ENCODE measurements at places on chromosomes 5 and 9. TPM values are rescaled to one million over a fixed set of nuclear protein-coding genes. Genes with fewer than 3 reads are reported as not detected.

Gene SLCO6A1
- total RNA-seq: not detected

Gene RASGRF2
- 8.2 TPM for total RNA-seq

Gene SHROOM1
- 20.9 TPM for total RNA-seq

Gene PCDHGA9
- 3.9 TPM for total RNA-seq

Gene ARID3C
- not detected for total RNA-seq

GRCh38 chr5:77319117-77319804, 108.8 kb downstream of the PDE8B start:
- H3K4me3 ChIP-seq: no peak overlapping the region
- no peak for DNase-seq
- no peaks in the 10 kb centered on the region for H3K36me3 ChIP-seq
- no peaks in the 10 kb centered on the region for H3K27me3 ChIP-seq
- H3K4me1 ChIP-seq: no peaks in the 10 kb centered on the region
- no peak overlapping the region for H3K27ac ChIP-seq

DNA sequence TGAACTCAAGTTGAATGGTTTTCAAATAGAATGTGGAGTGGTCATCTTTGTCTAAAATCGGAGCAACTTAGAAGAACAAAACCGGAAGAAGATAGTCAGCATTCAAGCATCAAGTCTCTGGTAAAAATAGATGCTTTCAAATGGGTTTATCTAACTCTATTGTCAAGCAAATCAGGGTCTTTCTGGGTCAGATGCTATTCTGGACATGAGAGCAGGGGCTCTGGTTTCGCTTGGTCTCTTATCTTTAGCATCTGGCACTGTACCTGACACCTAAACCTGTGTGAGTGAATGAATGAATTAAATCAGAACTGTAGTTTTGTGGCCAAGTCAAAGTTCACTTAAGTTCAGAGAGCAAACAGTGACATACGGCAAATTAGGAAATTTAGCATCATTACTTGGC, 173.5 kb downstream of the SLIT3 start:
- no peaks in the 10 kb centered on the region for H3K27me3 ChIP-seq
- no peaks in the 10 kb centered on the region for H3K36me3 ChIP-seq
- H3K4me3 ChIP-seq: no peak overlapping the region
- no peak overlapping the region for H3K27ac ChIP-seq
- no peak for DNase-seq
- H3K4me1 ChIP-seq: no peaks in the 10 kb centered on the region

DNA sequence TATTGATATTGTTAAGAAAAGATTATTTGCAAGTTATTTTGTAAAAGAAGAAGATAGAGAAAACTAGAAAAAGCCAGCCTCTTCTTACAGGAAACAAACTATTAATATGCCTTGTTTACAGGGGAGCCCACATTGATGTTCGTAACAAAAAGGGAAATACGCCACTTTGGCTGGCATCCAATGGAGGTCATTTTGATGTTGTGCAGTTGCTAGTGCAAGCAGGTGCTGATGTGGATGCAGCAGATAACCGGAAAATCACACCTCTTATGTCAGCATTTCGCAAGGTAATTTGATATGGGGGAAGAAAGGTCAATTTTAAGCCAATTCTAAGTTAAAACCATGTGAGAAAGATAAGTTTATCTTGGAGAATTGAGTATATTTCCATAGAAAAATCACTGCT, 37.6 kb upstream of the EIF4EBP3 start:
- H3K4me1 ChIP-seq: no peaks in the 10 kb centered on the region
- H3K27me3 ChIP-seq: no peaks in the 10 kb centered on the region
- DNase-seq: no peak
- no peak overlapping the region for H3K4me3 ChIP-seq

GRCh38 chr9:92496396-92497176, 14.3 kb upstream of the ASPN start:
- no peak for DNase-seq
- H3K36me3 ChIP-seq: no peaks in the 10 kb centered on the region
- H3K4me3 ChIP-seq: no peak overlapping the region
- H3K27ac ChIP-seq: no peak overlapping the region
- no peaks in the 10 kb centered on the region for H3K27me3 ChIP-seq

GRCh38 chr5:37552770-37553719, 173.9 kb downstream of the WDR70 start:
- peak overlapping the region; percentile 80 for H3K27ac ChIP-seq
- peak; percentile 99 for DNase-seq
- H3K36me3 ChIP-seq: no peaks in the 10 kb centered on the region
- no peaks in the 10 kb centered on the region for H3K27me3 ChIP-seq
- peaks cover 24% of the 10 kb centered on the region for H3K4me1 ChIP-seq
- peak overlapping the region; percentile 13 for H3K4me3 ChIP-seq

GRCh38 chr9:21244836-21245235, 5.0 kb upstream of the IFNA14 start:
- no peaks in the 10 kb centered on the region for H3K4me1 ChIP-seq
- no peak overlapping the region for H3K4me3 ChIP-seq
- no peaks in the 10 kb centered on the region for H3K36me3 ChIP-seq
- H3K27ac ChIP-seq: no peak overlapping the region
- H3K27me3 ChIP-seq: peaks cover 20% of the 10 kb centered on the region

GRCh38 chr9:124886866-124887492, 25.0 kb downstream of the ARPC5L start:
- no peak overlapping the region for H3K4me3 ChIP-seq
- DNase-seq: no peak
- no peaks in the 10 kb centered on the region for H3K27me3 ChIP-seq
- peaks cover 39% of the 10 kb centered on the region for H3K36me3 ChIP-seq
- no peak overlapping the region for H3K27ac ChIP-seq

- no peak for DNase-seq
- H3K4me1 ChIP-seq: peaks cover 10% of the 10 kb centered on the region
- H3K27me3 ChIP-seq: no peaks in the 10 kb centered on the region
- peak overlapping the region; percentile 1 for H3K27ac ChIP-seq
These were observed 14.3 kb downstream of the OR2V2 start for GRCh38 chr5:181161534-181162175.

DNA sequence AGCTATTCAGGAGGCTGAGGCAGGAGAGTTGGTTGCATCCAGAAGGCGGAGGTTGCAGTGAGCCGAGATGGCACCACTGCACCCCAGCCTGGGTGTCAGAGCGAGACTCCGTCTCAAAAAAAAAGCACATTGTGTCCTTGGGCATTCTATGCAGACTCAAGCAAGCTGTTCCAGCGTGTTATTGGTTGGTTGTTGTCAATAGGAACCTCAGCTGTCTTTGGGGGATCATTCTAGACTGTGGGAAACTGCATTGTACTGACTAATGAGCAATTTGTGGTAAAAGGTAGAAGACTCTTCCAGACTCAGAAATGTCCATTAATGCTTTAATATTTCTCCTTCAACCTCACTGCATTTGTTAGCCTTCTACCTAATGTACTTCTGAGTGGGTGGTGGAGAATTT, 379.5 kb upstream of the GRAMD2B start:
- no peaks in the 10 kb centered on the region for H3K4me1 ChIP-seq
- H3K27me3 ChIP-seq: no peaks in the 10 kb centered on the region
- H3K4me3 ChIP-seq: no peak overlapping the region
- no peaks in the 10 kb centered on the region for H3K36me3 ChIP-seq
- H3K27ac ChIP-seq: no peak overlapping the region
- no peak for DNase-seq

DNA sequence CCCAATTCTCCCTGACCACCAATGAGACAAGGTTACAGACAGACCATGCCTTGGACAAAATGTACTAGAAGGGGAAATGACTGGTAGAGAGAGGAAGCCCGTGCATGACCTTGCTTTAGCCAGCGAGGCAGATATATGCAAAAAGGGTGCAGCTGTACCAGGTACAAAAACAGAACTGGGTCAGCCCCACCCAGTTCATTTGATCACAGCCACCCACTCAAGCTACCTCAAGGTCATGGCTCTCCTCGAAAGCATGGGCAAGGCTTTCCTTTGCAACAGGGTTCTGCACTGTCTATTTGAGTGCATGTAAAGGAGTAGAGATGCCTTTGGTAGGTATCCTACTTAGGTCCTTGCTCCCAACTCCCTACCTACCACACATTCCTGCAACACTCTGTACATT, 33.3 kb downstream of the TLE1 start:
- H3K36me3 ChIP-seq: no peaks in the 10 kb centered on the region
- peaks cover 36% of the 10 kb centered on the region for H3K4me1 ChIP-seq

GRCh38 chr5:153523831-153524230, 33.4 kb downstream of the GRIA1 start:
- H3K36me3 ChIP-seq: no peaks in the 10 kb centered on the region
- H3K4me1 ChIP-seq: no peaks in the 10 kb centered on the region
- H3K4me3 ChIP-seq: no peak overlapping the region
- H3K27ac ChIP-seq: no peak overlapping the region

DNA sequence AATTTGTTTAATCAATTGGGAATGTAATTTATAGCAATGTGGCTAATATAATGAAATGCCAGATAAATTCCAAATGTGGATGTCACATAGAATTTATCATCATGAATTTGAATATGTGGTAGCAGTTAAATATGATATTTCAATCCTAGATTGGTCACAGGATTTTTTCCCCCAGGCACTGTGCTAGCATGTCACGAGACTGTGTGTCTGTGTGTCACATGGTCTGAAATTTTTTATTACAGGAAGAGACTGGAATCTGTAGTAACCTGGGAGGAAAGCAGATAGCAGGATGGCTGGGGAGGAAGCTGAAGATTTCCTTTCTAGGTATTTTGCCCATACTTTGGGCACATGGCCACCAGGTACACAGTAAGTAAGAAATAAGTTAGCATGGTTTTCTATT, 35.4 kb upstream of the MSH3 start:
- no peaks in the 10 kb centered on the region for H3K36me3 ChIP-seq
- no peaks in the 10 kb centered on the region for H3K27me3 ChIP-seq
- H3K27ac ChIP-seq: no peak overlapping the region

DNA sequence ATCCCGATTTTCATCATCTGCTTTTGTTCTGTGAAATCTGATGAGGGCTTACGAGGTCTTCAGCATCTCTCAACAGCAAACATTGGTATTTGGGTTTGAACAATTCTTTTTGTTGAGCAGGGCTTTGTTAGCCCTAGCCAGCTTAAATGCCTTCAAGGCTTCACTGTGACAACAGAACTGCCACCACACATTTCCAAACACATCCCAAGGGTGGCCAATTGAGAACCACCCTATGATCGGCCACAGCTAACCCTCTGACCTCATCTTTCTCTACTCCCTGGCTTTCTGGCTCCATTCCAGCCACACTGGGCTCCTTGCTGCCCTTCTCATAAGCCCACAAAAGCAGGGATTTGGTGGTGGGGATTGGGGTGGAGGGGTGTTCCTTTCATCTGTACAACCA, 17.6 kb downstream of the MTX3 start:
- no peak for DNase-seq
- peaks cover 5% of the 10 kb centered on the region for H3K4me1 ChIP-seq
- H3K4me3 ChIP-seq: no peak overlapping the region
- no peaks in the 10 kb centered on the region for H3K27me3 ChIP-seq
- H3K36me3 ChIP-seq: no peaks in the 10 kb centered on the region
- no peak overlapping the region for H3K27ac ChIP-seq

- no peak overlapping the region for H3K27ac ChIP-seq
- H3K36me3 ChIP-seq: no peaks in the 10 kb centered on the region
- H3K4me3 ChIP-seq: no peak overlapping the region
- H3K27me3 ChIP-seq: no peaks in the 10 kb centered on the region
These were observed 28.2 kb upstream of the CCNB1 start for GRCh38 chr5:69138766-69139165.

GRCh38 chr9:114474425-114474824, 30.8 kb downstream of the WHRN start:
- H3K4me3 ChIP-seq: no peak overlapping the region
- no peak overlapping the region for H3K27ac ChIP-seq
- H3K36me3 ChIP-seq: no peaks in the 10 kb centered on the region
- no peaks in the 10 kb centered on the region for H3K4me1 ChIP-seq
- no peaks in the 10 kb centered on the region for H3K27me3 ChIP-seq

DNA sequence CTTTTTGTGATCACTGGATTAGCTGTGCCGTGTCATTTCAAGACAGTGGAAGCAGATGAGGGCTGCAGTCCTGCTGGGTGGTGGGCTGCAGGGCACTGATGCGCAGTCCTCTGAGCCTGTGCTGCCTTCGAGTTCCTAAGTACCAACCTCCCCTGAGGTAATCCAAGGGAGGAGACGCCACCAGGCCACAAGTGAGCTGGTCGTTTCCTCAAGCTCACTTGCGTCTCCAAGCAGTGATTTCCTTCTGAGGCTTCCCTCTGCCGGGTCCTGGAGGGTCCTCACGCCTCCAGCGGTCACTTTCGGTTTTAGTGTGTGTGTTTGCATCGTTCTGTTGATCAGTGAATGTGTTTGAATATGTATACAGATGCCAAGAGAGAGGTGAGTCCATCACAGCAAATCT, 115.7 kb downstream of the TRIO start:
- H3K4me3 ChIP-seq: no peak overlapping the region
- H3K27ac ChIP-seq: peak overlapping the region; percentile 38
- DNase-seq: peak; percentile 60
- no peaks in the 10 kb centered on the region for H3K36me3 ChIP-seq
- H3K4me1 ChIP-seq: peaks cover 50% of the 10 kb centered on the region
- no peaks in the 10 kb centered on the region for H3K27me3 ChIP-seq

GRCh38 chr9:83355729-83356151, 182.5 kb downstream of the FRMD3 start:
- no peaks in the 10 kb centered on the region for H3K27me3 ChIP-seq
- H3K36me3 ChIP-seq: no peaks in the 10 kb centered on the region
- no peaks in the 10 kb centered on the region for H3K4me1 ChIP-seq
- DNase-seq: no peak

DNA sequence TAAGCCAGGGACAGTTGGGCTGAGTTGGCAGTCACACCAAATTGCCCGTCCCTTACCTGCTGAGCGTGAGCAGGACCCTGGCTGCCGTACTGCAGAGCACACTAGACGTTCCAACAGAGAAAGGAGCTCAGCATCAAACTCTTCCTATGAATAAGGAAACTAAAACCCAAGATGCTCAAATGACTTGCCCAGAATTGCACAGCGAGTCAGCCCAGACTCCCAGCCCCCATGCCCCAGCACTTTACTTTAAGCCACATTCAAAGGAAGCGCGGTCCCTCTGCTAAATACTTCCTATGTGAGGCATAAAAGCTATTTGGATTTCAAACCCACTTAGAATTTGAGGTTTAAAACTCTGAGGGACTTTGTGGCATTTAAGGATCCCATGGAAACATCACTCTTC, 23.9 kb downstream of the PAX5 start:
- no peak overlapping the region for H3K4me3 ChIP-seq
- H3K27me3 ChIP-seq: peaks cover 25% of the 10 kb centered on the region
- H3K27ac ChIP-seq: no peak overlapping the region
- no peaks in the 10 kb centered on the region for H3K36me3 ChIP-seq
- H3K4me1 ChIP-seq: no peaks in the 10 kb centered on the region

GRCh38 chr5:15585128-15585527, 85.1 kb downstream of the FBXL7 start:
- no peaks in the 10 kb centered on the region for H3K4me1 ChIP-seq
- no peak overlapping the region for H3K4me3 ChIP-seq
- no peaks in the 10 kb centered on the region for H3K27me3 ChIP-seq
- no peak overlapping the region for H3K27ac ChIP-seq

- H3K27ac ChIP-seq: no peak overlapping the region
- no peaks in the 10 kb centered on the region for H3K4me1 ChIP-seq
- no peaks in the 10 kb centered on the region for H3K36me3 ChIP-seq
- DNase-seq: no peak
These were observed 345.8 kb upstream of the KLF9 start for GRCh38 chr9:70760228-70760627.

GRCh38 chr9:131334629-131335367, 45.3 kb downstream of the PLPP7 start:
- DNase-seq: peak; percentile 48
- H3K27me3 ChIP-seq: no peaks in the 10 kb centered on the region
- H3K4me3 ChIP-seq: no peak overlapping the region

GRCh38 chr5:178546675-178547033, 43.5 kb downstream of the COL23A1 start:
- no peaks in the 10 kb centered on the region for H3K36me3 ChIP-seq
- H3K4me3 ChIP-seq: no peak overlapping the region
- no peak overlapping the region for H3K27ac ChIP-seq
- no peaks in the 10 kb centered on the region for H3K27me3 ChIP-seq
- DNase-seq: no peak

GRCh38 chr5:5246736-5247135, 106.6 kb downstream of the ADAMTS16 start:
- no peak for DNase-seq
- H3K27me3 ChIP-seq: no peaks in the 10 kb centered on the region
- no peak overlapping the region for H3K4me3 ChIP-seq

All from endothelial cell of umbilical vein (primary cell).